Sigmoid colon (tissue), 7 donors: ENCODE measurements at places on chromosomes 5 and 9.

GRCh38 chr5:148343603-148344487, 8.5 kb downstream of the SPINK9 start:
- no peak for DNase-seq

DNA sequence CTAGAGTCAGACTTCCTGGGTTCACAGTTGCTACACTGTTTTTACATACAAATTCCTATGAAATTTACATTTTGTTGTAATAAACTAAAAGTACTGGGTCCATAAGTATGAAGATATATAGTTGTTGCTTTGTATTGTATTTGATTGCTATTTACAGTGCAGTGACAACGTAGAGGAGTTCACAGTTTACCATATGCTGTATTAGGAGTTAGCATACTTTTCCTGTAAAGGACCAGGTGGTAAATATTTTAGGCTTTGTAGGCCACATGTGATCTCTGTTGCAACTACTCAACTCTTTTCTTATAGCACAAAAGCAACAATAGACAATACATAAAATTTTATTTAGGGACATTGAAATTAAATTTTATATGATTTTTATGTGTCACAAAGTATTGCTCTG, 18.0 kb downstream of the PAM start:
- DNase-seq: no peak

DNA sequence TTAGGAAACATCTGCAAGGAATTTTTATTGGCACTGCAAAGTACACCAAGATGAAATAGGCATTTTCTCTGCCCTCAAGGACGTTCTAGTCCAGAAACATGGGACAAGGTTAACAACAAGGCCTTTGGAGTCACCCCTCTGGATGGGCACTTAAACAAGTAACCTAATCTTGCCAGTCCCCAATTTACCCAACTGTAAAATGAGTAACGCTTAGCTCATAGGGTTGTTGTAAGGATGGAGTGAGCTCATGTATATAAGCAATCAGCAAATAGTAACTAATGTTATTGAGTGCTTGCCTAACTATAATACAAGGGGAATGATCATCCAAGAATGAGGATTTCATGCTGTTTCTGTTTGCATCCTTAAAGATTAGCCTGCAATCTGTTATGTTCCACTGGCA, 189.3 kb downstream of the PAPPA start:
- no peak for DNase-seq

GRCh38 chr9:34869390-34869789, 88.7 kb upstream of the PHF24 start:
- DNase-seq: no peak

- no peak for DNase-seq
These were observed 214.3 kb downstream of the ARHGAP26 start for GRCh38 chr5:142984525-142984924.

- no peak for DNase-seq
These were observed 17.1 kb upstream of the CORO2A start for GRCh38 chr9:98209530-98209929.

GRCh38 chr5:91401175-91401574, 18.1 kb upstream of the ARRDC3 start:
- no peak for DNase-seq

- DNase-seq: peak; percentile 84
These were observed 27.6 kb upstream of the DUSP1 start for GRCh38 chr5:172798422-172799215.

DNA sequence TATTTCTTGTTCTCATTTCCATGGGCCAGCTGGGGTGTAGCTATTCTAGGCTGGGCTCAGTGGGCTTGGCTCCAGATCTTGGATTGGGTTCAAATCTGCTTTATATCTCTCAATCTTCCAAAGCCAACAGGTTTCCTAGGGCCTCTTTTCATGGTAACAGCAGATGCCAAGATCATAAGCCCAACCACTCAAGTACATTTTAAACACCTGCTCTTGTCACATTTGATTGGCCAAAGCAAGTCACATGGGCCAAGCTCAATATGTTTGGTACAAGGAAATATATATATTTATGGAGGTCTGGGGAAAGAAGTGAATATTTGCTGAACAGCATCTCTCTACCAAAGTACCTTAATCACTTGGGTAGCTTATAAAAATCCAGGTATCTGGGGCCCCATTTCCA, 49.5 kb downstream of the MRRF start:
- no peak for DNase-seq

DNA sequence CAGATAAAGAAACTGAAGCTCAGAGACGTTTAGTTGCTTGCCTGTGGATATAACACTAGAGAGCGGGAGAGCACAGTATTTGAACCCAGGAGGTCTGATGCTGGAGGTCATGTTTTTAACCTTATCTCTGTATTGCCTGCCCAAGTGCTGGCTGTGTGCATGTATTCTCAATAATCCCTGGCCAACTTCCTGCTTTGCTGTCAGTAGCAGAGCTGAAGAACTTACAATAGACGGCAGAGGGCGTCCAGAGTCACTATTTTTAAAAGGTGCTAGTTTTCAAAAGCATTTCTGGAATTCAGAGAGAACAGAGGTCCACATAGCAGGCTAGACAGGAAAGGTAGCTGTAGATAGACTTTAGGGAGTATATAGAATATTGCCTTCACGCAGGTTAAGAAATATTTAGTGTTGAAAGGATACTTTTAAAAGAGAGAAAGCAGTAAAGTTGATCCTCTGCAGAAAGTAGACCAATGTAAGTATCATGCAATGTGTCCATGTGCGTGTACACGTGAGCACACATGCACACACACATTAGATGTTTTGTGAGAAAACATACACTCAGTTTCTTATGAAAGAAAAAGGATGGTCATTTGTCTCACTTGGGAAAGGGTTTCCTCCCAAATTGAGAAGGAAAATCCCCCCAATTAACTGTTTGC, 46.3 kb downstream of the PTCD2 start:
- DNase-seq: peak; percentile 81

- no peak for DNase-seq
These were observed 8.9 kb downstream of the PLK2 start for GRCh38 chr5:58450811-58451629.

DNA sequence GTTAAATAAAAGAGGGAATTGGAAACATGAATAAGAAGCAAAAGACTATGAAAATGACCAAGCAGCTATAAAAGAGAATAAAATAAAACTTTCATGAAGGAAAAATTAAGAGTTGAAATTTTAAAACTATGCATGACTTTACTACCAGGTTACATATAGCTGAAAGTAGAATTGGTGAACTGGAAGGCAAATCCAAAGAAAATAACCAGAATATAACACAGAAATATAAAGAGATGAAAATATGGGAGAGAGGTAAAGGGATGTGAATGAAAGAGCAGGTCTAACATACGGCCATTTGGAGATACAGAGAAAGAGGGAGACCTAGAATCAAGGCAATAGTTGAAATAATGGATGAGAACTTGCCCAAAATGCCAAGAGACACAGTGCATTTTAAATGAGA, 42.9 kb upstream of the TDRD7 start:
- no peak for DNase-seq

- no peak for DNase-seq
These were observed 99.8 kb upstream of the SSBP2 start for GRCh38 chr5:81850501-81851357.

DNA sequence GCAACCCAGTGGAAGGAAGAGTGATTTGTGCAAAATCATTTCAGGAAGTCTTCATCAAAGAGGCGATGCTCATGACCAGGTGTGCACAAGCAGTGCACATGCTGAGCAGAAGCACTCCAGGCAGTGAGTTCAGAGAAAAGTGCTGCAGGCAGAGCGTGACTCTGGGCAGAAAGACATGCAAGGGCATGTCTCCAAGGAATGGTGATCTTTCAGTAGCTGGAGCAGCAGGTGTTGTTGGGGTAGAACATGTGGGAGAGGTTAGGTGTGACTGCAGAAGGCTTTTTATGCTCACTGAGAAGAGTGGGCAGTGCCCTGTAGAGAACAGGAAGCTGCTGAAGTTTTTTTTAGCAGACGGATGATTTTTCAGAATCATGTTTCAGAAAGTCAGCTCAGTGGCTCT, 545.4 kb upstream of the TLE4 start:
- DNase-seq: no peak

DNA sequence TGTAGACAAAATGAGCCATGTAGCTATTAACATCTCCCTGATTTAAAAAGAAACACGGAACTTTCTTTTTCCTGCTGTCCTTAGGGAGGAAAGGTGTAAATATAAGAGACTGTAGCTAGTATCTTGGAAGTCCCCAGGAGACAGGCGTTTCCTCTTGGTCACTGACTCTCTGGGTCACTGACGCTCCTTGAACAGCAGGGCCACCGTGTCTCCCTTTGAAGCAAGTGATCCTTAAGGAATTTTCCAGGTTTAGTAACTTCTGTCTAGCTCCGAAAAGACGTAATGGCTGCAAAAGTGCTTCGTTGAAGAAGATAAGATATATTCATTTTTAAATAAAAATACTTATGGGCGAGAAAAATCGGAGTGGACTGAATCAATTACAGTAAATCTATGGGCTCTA, 745 bp upstream of the CLTA start:
- DNase-seq: peak; percentile 53

GRCh38 chr9:132797861-132798659, 80.0 kb downstream of the AK8 start:
- no peak for DNase-seq

DNA sequence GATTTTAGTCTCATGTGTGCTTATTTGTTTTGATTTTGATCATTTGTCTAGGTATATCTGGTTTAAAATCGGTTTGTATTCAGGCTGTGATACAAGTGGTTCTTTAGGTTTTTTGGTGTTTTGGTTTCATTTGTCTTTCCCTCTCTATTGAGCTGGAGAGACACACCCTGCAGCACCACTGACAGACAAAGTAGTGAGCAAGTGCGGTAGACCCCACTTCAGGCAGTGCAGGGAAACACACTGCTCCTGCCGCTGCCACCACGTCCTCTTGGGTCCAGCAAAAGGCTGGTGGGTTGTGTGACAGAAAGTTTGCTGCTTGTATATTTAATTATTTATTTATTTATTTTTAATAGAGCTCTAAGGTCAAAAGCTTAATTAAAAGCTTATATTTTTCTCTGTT, 801.0 kb downstream of the NR2F1-AS1 start:
- no peak for DNase-seq

DNA sequence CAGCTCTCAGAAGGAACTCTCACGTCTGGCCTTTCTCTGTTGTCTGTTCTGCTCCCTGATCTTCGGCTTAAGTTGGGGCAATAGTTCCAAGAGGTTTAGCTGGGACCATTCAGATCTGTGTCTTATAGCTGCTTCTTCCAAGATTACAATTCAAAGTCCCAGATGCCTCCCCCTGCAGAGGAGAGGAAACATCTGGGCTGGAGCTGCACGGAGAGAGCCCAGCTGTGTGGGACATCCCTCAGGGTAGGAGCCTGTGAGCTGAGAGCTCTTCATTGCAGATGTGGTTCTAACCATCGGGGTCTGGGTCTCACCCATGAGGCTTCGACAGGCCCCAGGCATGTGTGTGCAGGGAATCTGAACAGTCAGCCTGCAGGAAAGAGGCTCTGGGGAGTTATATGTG, 9.0 kb upstream of the PHF19 start:
- no peak for DNase-seq

- DNase-seq: peak; percentile 76
These were observed 58.6 kb upstream of the TNFSF15 start for GRCh38 chr9:114864471-114864870.

GRCh38 chr5:153901449-153901848, 137.3 kb downstream of the FAM114A2 start:
- no peak for DNase-seq

DNA sequence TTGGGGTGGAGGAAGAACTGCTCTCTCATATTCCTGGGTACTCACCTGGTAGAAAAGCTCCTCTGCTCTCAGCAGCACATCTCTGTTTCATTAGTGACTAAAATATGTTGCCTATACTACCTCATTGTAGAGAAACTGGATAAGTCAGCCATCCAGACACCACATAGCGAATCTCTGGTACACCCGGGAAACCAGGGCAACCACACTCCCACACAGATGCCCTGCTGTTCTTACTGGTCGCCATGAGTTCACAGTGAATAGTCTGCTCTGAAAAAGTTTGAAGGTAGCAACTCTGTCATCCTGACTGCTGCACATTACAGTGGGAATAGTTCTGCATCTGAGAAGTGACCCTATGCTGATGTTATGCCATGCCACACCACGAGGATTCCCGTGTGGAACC, 135.0 kb downstream of the ENTREP1 start:
- no peak for DNase-seq

- no peak for DNase-seq
These were observed 54.3 kb upstream of the RGS7BP start for GRCh38 chr5:64451551-64451950.

DNA sequence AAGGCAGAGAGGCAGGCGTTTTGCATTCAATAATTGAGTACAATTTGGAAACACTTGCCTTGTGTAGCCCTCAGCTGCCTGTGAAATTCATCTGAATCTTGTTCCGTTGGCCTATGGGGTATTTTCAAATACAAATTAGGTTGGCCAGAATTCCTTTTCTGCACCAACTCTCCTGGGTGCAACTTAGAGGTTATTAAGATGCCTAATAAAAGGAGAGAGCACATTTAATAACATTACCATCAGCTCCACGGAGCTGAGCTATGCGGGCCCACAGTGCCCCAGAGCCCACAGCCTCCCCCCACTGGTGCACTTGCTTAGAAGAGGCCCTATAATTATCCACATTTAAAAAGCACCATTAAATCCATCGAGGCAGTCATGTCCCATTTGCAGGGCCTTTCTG, 367.6 kb upstream of the CLINT1 start:
- DNase-seq: no peak

DNA sequence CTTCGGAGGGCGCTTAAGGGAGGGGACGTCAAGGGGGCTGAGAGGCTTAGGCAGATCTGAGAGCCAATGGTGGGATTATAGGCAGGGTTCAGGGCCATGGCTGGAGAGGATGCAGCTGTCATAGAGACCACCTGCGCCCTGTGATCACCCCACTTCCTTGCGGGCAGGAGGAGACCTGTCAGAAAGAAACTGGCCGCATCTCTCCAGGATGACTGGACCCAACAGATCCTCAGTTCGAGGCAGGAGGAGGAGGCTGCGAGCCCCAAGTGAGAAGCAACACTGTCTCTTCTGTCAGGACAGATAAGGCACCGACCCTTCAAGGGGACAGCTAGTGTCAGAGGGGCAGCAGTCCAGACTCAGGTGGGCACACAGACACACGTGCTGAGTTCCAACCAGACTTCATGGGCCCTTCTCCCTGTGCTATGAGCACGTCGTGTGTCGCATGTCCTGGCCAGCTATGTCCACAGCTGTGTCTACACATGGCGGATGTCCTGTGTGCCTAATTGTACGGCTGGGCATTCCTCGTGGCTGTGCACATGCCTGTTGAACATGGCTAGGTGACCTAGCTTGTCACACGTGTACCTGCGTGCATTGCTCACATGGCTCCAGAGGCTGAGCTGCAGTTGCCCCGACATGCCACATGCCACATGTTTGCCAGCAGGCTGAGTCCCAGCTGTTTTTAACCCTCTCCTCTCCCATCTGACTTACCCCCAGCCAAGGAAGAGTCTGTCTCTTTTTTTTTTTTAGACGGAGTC, 583 bp upstream of the AQP3 start:
- no peak for DNase-seq

- DNase-seq: no peak
These were observed 296.6 kb upstream of the FBXL7 start for GRCh38 chr5:15203376-15203775.

GRCh38 chr9:91055845-91056244, 254.2 kb downstream of the SYK start:
- DNase-seq: no peak
